Jurkat, Clone E6-1 (cell line): ENCODE measurements at places on chromosomes 2 and 18.

DNA sequence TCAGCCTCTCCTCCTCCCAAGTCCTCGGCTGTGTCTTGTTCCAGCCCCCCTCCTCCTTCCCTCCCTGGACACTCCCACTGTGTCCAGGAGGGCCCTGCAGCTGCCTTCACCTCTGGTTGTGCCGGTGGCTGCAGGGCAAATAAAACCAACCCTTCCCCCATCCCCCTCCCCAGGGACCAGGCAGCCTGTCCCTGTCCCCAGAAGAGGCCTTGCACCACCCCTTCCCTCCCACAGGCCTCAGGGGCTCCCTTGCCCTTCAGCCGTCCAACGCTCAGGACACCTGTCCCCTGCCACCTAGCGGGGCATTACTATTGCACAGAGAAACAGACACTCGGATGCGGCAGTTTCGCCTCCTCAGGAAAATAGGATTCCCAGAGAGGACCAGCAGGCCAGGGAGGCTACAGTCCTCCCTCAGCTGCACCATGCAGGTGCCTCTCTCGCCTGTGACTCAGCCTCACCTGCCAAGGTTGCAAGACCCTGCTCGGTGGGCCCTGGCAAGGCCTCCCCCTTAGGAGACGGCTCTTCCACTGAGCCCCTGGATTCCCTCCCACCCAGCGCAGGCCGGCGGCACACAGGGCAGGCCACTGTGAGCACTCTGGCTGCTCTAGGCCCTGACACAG, 5.5 kb upstream of the GPC1 start:
- DNase-seq = no peak

DNA sequence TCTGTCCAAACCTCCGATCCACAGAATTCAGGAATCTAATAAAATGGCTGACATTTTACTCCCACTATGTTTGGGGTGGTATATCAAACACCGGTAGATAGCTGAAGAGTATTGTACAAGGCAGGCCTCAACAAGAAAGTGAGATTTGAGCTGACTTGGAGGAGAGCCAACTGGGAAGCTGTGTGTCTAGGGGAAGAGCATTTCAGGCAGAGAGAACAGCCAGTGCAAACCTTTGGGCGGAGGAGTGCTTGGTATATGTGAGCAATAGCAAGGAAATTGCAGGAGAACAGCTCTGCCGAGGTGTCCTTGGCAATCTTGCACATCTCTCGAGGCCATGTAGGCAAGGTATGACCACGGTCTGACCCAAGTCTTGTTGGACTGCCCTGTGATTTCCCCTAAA, 1.8 kb upstream of the MERTK start:
- no peak for DNase-seq

DNA sequence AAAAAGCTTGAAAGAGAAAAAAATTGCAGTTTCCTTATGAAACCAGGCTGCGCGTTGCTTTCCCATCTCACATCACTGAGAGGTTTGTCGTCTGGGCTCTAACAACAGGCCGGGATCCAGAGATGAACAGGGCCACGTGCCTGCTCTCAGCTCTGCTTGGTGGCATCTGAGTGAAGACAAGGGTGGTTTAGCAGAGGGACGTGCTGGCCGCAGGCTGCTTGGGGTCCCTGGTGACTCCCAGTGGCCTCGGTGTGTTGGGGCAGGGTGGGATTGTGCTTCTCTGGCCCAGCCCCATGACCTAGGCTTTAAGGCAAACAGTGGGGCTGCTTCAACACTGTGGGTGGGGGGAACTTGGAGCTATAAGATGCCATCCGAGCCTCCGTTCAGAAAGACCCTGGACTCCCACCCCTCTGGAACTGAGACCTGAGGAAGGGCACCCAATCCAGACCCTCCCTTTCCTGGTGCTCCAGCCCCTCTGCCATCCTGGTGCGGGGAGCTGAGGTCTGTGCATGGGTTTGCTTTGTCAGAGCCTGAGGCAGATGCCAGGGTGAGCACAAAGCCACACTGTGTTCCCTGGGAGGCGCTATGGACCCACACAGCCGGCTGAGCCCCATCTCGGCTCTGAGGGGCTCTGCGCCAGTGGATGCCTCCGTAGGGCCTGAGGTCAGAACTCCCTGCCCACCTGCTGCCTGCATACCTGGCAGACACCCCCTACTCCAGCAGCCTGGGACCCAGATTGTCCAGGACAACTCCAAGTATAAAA, 18.4 kb upstream of the HPCAL1 start:
- no peak for DNase-seq

DNA sequence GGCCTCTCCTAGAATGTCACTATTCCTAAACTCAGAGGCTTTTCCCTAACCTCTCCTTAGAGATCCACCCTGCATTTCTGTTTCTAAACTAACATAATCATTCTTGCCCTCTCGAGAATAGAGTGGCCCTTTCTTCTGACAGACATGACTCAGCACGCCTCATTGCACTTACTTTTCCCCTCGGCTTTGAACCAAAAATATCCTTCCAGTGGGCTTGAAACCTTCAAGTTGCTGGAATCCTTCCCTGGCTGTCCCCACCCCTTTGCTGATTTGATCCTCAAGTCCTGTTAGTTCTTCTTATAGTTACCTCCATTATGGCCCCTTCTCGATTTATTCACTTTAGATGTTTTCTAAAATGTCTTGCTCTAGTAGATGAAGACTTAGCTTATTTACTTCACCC, 158.0 kb downstream of the LTBP1 start:
- no peak for DNase-seq

- DNase-seq = no peak
Measured at GRCh38 chr18:37537868-37538525, 27.6 kb downstream of the CELF4 start.

- DNase-seq = no peak
Measured at GRCh38 chr2:196511258-196512168, 128.0 kb upstream of the CCDC150 start.

GRCh38 chr2:53941749-53942148, 29.0 kb downstream of the PSME4 start:
- no peak for DNase-seq

GRCh38 chr2:56183643-56184499, at the start of gene CCDC85A:
CCDC85A (plus strand) TSS chr2:56183990; CDS start chr2:56184625, 635 bp downstream.
- DNase-seq = peak; percentile 44

DNA sequence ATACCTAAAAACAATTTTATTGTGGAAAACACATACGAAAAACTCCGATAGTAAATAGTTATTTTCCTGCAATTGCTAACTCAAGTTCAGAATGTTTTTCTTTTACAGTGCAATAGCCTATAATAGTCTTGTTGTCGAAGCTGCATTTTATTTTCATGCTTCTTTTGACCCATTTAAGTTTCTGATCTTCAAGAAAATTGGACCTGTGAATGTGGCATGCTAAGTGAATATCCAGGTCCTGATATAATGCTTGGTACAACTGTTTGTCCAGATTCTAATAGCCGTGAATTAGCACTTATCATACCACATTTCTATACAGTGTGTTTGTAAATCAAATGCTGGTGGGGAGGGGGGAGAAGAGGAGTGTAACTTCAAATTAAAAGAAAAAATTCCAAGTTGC, 3.0 kb upstream of the ONECUT2 start:
- no peak for DNase-seq

GRCh38 chr2:204738721-204739120, 193.4 kb downstream of the PARD3B start:
- no peak for DNase-seq

DNA sequence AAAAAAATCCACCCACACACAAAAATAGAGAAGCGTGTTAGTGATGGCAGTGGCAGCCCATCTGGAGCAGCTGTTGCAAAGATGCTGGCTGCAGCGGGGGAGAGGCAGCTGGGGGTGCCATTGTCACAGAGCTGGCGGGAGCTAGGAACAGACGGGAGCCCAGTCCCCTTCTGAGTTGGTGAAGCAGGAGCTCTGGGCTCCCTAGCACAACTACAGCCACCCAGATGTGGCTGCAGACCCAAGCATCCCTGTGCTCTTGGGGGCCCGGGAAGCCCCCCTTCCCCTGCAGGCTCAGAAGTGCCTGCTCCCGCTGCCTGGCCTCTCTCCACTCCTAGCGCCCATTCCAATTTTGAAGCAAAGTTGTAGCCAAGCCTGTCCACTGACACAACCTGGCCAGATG, 366.6 kb upstream of the MC4R start:
- no peak for DNase-seq

DNA sequence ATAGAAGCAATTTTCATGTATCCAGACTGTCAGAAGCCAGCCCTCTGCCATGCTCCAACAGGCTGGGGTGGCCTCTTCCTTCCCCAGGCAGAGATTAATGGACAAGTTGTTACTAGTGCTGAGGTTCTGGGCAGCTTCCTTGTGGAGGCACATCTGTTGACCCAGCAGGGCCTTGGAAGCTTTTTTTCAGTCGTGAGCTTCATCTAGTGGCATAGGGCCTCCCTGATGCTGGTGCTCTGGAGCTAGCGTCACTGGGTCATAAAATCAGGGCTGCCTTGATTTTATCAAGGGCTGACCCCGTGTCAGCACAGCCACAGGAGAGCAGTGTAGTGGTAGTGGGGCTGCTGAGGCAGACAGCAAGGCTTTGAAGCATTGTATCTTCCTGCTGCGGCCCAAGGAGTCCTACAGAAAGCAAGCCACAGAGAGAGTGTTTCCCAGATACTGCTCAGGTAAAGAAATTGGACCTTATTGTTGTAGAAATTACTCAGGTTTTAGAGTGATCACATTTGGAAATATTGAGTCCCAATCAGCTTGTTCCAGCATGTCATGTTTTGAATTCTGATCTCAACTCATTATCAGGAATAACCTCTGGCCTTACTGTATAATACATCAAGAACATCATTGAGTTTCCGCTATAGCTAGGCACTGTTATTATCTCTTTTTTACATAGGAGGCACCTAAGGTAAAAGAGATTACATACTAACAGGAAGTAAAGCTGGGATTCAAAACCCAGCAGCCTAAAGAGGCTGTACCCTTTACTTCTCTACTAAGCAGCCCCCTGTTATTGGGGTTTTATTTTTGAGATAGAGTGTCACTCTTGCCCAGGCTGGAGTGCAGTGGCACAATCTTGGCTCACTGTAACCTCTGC, 92.3 kb upstream of the ALPP start:
- DNase-seq = no peak

GRCh38 chr2:134011936-134012586, 241.8 kb upstream of the MGAT5 start:
- no peak for DNase-seq

GRCh38 chr2:209564816-209565215, 141.0 kb downstream of the MAP2 start:
- DNase-seq = no peak

- DNase-seq = no peak
Measured at GRCh38 chr2:19287324-19287723, 71.1 kb downstream of the OSR1 start.

DNA sequence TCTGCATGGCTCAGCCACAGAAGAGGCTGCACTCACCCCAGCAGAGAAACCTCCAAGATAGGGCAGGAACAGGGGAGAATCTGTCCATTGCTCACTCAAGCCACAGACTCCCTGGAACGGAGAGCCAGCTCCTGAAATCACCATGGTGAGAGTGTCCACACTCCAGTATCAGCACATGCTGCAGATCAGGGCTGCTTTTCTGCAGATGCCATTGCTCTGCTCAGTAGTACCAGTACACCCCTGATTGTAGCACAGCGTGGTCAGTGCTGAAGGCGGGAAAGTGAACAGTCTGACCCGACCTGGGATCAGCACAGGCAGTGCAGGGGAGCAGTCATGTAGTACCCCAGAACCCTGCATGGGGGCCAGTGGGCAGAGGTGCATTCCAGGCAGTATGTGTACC, 73.9 kb downstream of the GYPC start:
- DNase-seq = no peak

- DNase-seq = peak; percentile 23
Measured at GRCh38 chr2:218569038-218569431, 396 bp downstream of the CNOT9 start.

DNA sequence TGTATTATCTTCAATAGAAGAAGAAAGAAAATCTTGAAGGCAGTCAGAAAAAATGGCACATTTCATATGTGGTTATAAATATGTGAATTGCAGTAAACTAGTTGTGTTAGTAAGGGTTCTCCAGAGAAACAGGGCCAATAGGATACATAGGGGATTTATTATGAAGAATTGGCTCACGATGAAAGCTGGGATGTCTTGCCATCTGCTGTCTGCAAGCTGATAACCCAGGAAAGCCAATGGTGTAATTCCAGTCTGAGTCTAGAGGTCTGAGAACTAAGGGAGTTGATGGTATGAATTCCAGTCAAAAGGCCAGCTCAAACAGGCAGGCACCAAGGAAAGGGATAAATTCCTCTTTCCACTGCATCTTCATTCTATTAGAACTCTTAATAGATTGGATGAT, 362.4 kb downstream of the KCNJ3 start:
- DNase-seq = no peak

DNA sequence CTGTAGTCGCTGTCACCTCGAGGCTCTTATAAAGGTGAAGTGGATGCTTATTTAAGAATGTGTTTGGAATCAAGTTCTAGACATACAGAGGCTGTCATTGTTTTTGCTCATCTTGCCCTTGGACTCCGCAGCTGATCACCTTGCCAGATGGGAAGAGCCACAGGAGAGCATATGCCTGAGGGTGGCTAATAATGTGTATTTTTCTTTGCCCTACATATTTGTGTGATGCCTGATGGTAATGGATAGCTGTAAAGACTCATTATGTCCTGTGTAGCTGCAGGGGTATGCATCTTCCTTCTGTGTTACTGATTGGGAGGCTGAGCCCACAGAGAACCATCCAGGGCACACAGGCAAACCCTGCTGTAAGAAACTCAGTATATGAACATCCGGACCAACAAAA, 61.7 kb downstream of the PRKCE start:
- DNase-seq = no peak

DNA sequence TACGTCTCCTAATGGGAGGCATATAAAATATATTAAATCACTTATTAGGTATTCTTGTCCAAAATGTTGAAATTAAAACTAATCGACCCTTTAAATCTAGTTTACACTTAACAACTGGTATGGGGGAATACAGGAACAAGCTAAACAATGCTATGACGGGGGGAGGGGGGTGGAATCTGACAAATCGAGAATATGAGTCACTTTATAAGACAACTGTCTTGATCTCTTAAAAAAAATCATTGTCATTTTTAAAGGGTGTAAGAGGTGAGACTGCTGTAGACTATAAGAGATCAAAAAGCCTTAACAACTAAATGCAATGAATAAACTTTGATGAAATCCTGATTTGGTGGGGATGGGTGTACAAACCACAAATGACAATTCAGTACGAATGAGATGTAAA, 6.0 kb downstream of the MAP3K2 start:
- DNase-seq = no peak

- DNase-seq = no peak
Measured at GRCh38 chr2:23756593-23757292, 170.2 kb downstream of the ATAD2B start.

DNA sequence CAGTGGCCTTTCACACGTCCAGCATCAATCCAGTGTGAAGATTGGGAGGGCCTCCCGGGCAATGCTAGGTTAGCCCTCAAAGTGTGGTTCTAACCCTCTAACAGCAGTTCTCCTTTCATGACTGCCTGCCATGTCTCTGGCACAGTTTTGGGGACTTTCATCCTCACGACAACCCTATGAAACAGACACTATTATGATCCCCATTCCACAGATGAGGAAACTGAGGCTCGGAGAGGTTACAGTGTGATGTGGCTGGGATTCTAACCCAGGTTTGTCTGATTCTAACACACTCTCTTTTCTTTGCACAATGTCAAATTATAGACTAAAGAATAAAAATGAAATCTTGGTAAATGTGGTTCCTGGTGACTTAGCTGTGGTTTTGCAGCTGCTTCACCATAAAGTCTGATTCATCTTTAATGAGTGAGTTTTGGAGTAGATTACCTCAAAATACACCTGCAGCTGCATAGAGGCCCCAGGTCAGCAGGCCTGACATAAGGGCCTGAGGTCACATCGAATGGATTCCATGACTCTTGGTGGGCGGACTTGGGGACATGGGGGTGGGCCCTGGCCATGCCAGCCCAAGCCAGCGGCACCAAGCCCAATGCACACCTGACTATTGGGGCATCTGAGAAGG, 214.4 kb downstream of the GLI2 start:
- DNase-seq = peak; percentile 41

- DNase-seq = no peak
Measured at GRCh38 chr18:51168960-51169662, 28.4 kb downstream of the MEX3C start.
